ENCODE measurements at places on chromosomes 1 and 21. TPM values are rescaled to one million over a fixed set of nuclear protein-coding genes. Genes with fewer than 3 reads are reported as not detected.

GRCh38 chr21:32322676-32323075, 24.0 kb downstream of the MRAP start:
- no peak for DNase-seq
- no peaks in the 10 kb centered on the region for H3K27me3 ChIP-seq
- no peak overlapping the region for H3K4me3 ChIP-seq

GRCh38 chr1:115501476-115501875, 140.3 kb upstream of the VANGL1 start:
- no peaks in the 10 kb centered on the region for H3K27me3 ChIP-seq
- H3K4me3 ChIP-seq: no peak overlapping the region
- peaks cover 8% of the 10 kb centered on the region for H3K4me1 ChIP-seq
- H3K36me3 ChIP-seq: no peaks in the 10 kb centered on the region
- DNase-seq: no peak
- no peak overlapping the region for H3K27ac ChIP-seq

NEGR1 gene
- 0.86 TPM for polyA plus RNA-seq

DNA sequence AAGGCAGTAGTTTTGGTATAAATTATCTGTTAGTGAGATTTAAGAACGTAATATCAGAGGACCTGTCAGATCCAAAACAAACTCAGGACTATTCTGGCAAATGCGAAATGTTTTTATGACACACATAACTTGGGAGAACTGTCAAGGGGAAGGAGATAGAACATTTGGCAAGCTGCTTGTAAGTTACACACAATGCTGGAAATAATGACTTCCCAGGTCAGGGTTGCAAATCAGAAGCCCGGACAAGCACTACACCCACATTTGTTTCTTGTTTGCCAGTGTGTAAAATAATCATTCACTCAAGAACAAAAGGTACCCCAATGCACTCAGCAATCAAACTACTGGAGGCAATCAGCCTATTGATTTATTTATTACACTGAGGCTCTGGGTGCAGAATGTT, 354.7 kb downstream of the KCNH1 start:
- no peak for DNase-seq
- H3K36me3 ChIP-seq: no peaks in the 10 kb centered on the region
- H3K4me1 ChIP-seq: no peaks in the 10 kb centered on the region
- no peak overlapping the region for H3K27ac ChIP-seq
- no peak overlapping the region for H3K4me3 ChIP-seq
- H3K27me3 ChIP-seq: no peaks in the 10 kb centered on the region

ATP1A4 gene
- polyA plus RNA-seq: 0.09 TPM

BSND gene
- polyA plus RNA-seq: not detected

TACSTD2 gene
- polyA plus RNA-seq: 204 TPM

GRCh38 chr1:195697130-195697529, 911.1 kb downstream of the KCNT2 start:
- no peak overlapping the region for H3K4me3 ChIP-seq
- no peaks in the 10 kb centered on the region for H3K36me3 ChIP-seq
- no peak for DNase-seq
- H3K27ac ChIP-seq: no peak overlapping the region

- H3K27ac ChIP-seq: peak within 1 kb of the TSS; percentile 96
- H3K36me3 ChIP-seq: no peaks in the 10 kb centered on the region
- H3K4me3 ChIP-seq: peak within 1 kb of the TSS; percentile 82
- no peaks in the 10 kb centered on the region for H3K4me1 ChIP-seq
- DNase-seq: peak; percentile 94
- H3K27me3 ChIP-seq: no peaks in the 10 kb centered on the region
These were observed at the start of gene AXDND1 for GRCh38 chr1:179365342-179366092. AXDND1 (plus strand) TSS chr1:179365971; CDS start chr1:179366510, 539 bp downstream.

- H3K36me3 ChIP-seq: no peaks in the 10 kb centered on the region
- no peak overlapping the region for H3K4me3 ChIP-seq
- no peaks in the 10 kb centered on the region for H3K27me3 ChIP-seq
- peaks cover 15% of the 10 kb centered on the region for H3K4me1 ChIP-seq
These were observed 11.6 kb upstream of the SERBP1 start for GRCh38 chr1:67441739-67442281.

GRCh38 chr1:32709075-32709474, 6.5 kb upstream of the SYNC start:
- no peaks in the 10 kb centered on the region for H3K36me3 ChIP-seq
- peak overlapping the region; percentile 8 for H3K27ac ChIP-seq
- H3K4me3 ChIP-seq: no peak overlapping the region
- peaks cover 7% of the 10 kb centered on the region for H3K4me1 ChIP-seq
- no peak for DNase-seq

DNA sequence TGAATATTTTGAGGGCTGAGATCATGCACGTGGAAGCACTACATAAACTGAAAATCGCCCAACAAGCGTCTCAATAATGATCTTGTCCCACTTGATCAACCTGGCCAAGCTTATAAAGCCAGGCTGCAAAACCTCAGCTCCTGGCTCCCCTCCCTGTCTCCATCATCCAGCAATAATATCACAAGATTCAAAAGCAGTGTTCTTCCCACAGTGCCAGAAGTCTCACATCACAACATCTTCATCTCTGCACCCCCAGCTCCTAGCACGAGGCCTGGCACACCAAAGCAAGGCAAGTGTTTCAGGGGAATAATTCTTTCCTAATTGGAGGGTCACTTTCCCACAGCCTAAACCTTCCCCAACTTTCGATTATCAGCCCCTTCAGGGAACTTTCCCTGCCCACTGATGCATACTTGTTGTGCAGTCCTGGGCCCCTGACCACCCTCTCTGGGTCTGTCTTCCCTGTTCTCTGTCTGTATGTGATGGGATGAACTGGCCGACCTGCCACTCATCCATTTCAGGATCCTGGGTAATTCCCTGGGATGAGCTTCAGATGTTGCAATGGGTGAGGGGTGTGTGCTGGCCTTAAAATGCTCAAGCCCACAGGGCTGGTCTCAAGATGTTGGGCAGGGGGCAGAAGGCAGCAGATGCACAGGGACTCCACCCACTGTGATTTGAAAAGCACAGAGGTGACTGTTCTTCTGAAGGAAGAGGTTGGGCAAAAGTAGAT, 129.0 kb downstream of the DMRTB1 start:
- H3K27me3 ChIP-seq: no peaks in the 10 kb centered on the region
- DNase-seq: no peak
- H3K4me1 ChIP-seq: peaks cover 8% of the 10 kb centered on the region
- H3K4me3 ChIP-seq: no peak overlapping the region
- H3K27ac ChIP-seq: no peak overlapping the region

DNA sequence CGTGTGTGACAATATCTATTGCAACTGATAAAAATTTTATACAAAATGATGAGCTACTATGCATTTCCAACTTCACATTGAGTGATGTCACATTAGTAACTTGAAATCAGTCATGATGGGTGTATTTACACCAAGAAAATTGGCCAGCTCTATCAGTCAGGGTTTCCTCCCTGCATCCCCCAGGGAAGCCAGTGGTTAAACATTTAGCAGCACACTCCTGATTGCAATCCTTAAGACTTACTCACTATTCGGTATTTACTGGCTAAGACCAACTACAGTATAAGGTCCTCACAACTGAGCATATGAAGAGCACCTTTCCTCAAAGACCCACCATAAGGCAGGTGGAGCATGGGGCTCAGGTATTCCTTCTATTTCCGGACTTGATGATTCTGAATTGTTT, 41.3 kb upstream of the PTGFRN start:
- no peaks in the 10 kb centered on the region for H3K4me1 ChIP-seq
- no peak overlapping the region for H3K4me3 ChIP-seq
- H3K27ac ChIP-seq: no peak overlapping the region
- no peaks in the 10 kb centered on the region for H3K27me3 ChIP-seq
- H3K36me3 ChIP-seq: no peaks in the 10 kb centered on the region
- no peak for DNase-seq

IKBKE gene
- polyA plus RNA-seq: 6.1 TPM

DAB1 gene
- polyA plus RNA-seq: 0.08 TPM

FLG2 gene
- polyA plus RNA-seq: not detected

DNA sequence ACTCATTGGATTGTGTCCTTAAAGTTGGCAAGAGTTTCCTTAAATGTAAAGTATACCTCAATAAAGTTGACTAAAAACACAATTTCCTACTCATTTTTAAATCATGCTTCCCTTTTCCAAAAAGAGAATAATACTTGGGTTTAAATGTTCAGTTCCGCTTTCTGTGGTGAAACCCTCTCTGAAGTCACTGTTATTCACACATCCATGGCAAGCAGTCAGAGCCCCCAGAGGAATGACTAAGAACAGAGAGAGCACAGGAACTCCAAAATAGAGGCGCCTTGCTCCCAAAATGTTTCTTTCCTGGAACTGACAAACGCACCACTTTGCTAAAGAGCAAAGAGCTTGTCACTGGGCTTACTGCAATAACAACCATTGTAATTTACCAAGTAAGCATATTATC, 142.5 kb downstream of the TIAM1 start:
- H3K36me3 ChIP-seq: peaks cover 8% of the 10 kb centered on the region
- no peaks in the 10 kb centered on the region for H3K27me3 ChIP-seq
- peak; percentile 56 for DNase-seq
- H3K4me1 ChIP-seq: no peaks in the 10 kb centered on the region

- no peaks in the 10 kb centered on the region for H3K4me1 ChIP-seq
- H3K27ac ChIP-seq: no peak overlapping the region
- no peaks in the 10 kb centered on the region for H3K27me3 ChIP-seq
- no peaks in the 10 kb centered on the region for H3K36me3 ChIP-seq
- no peak overlapping the region for H3K4me3 ChIP-seq
These were observed 74.9 kb upstream of the F3 start for GRCh38 chr1:94616506-94616905.

- H3K36me3 ChIP-seq: no peaks in the 10 kb centered on the region
- DNase-seq: peak; percentile 14
- H3K27ac ChIP-seq: peak overlapping the region; percentile 84
- H3K4me3 ChIP-seq: no peak overlapping the region
These were observed 17.4 kb upstream of the KCNAB2 start for GRCh38 chr1:6028042-6028850.

DNA sequence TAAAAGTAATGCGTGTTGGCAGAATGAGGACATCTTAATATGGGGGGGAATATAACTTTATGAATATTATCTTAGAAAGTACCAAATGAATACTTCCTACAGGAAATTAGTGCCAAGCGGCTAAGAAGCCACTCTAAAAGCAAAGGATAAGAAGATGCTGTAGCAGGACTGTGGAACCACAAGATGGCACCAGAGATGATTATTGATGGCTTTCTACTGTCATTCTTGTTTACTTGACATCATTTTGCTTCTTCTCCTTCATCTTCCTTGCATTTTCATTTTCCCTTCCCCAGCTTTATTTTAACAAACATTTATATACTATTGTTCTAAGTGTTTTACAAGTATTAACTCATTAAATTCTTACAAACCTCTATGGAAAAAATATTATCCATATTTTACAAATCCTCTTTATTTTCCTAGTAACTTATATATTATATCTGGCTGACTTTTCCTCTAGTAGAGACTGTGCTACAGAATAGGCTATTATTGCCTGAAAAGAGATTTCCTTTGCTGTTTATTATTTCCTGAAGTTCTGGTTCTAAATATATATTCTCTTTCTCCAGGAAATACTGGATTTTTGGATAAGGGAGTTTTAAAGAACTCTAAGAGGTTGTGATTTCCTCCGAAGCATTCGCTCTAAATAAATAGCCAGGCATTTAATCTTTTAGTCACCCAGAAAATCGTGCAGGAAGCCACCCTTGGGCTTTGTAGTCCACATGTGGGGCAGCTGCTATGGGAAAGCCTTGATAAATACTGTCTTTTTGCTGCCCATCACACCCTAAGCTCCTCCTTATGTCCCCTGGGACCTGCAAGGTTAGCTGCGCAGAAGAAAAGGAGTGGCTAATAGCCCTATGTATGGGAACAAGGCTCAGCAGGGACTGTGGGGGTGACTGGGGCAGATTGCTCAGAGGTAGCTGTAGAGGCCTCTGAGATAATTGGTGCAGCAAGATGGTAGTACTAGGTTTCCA, 69.8 kb downstream of the TPR start:
- no peak overlapping the region for H3K4me3 ChIP-seq
- no peak overlapping the region for H3K27ac ChIP-seq
- no peaks in the 10 kb centered on the region for H3K27me3 ChIP-seq
- DNase-seq: no peak

GRCh38 chr1:13730291-13730690, 30.3 kb downstream of the PRDM2 start:
- no peak overlapping the region for H3K4me3 ChIP-seq
- H3K27me3 ChIP-seq: no peaks in the 10 kb centered on the region
- no peak overlapping the region for H3K27ac ChIP-seq
- no peaks in the 10 kb centered on the region for H3K4me1 ChIP-seq

GMEB1 gene
- 9.0 TPM for polyA plus RNA-seq

ANGPTL1 gene
- 9.7 TPM for polyA plus RNA-seq

DNA sequence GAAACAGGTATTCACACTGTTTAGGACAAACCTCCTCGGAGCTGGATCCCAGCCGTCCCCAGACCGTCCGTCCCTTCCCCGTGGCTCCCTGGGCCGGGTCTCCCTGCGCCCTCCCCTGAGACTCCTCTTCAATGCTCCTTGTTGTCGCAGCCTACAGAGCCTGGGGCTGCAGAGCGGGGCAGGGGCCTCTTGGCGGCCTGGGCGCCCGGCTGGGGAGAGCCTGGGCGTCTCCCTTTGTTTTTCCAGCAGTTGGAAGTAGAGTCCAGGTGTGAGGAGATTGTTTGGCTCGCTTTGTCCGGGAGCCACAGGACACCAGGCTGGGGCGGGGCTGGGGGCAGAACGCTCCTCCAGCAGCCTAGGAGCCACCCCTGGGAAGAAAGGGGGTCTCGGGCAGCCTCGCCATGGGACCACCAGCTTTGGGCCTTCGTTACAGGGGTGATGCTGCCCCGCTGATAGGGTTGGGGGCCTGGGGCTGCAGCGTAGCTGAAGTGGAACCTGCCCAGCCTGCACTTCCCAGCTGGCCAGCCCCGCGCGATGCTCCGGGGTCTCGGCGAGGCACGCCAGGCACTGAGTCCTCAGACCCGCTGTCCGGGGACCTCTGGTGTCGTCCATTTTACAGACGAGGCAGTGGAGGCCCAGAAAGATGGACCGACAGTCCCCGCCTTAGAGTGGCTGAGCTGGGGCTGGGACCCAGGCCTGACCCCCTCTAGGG, 66.9 kb downstream of the PRDM16 start:
- no peak overlapping the region for H3K4me3 ChIP-seq
- no peaks in the 10 kb centered on the region for H3K27me3 ChIP-seq
- DNase-seq: no peak
- H3K4me1 ChIP-seq: no peaks in the 10 kb centered on the region
- no peaks in the 10 kb centered on the region for H3K36me3 ChIP-seq

- peaks cover 2% of the 10 kb centered on the region for H3K27me3 ChIP-seq
- no peaks in the 10 kb centered on the region for H3K36me3 ChIP-seq
- H3K4me3 ChIP-seq: no peak within 1 kb of the TSS
- no peaks in the 10 kb centered on the region for H3K4me1 ChIP-seq
- H3K27ac ChIP-seq: no peak within 1 kb of the TSS
These were observed at the start of gene SYT2 for GRCh38 chr1:202710070-202711045. SYT2 (minus strand) TSS chr1:202710454; CDS start chr1:202605772, 104,682 bp downstream.

HSF2BP gene
- polyA plus RNA-seq: 0.55 TPM

GRCh38 chr1:199399996-199400724, 627.4 kb upstream of the NR5A2 start:
- DNase-seq: no peak
- no peak overlapping the region for H3K27ac ChIP-seq
- H3K4me1 ChIP-seq: no peaks in the 10 kb centered on the region
- no peak overlapping the region for H3K4me3 ChIP-seq
